ENCODE measurements at places on chromosomes 13 and 19.

DNA sequence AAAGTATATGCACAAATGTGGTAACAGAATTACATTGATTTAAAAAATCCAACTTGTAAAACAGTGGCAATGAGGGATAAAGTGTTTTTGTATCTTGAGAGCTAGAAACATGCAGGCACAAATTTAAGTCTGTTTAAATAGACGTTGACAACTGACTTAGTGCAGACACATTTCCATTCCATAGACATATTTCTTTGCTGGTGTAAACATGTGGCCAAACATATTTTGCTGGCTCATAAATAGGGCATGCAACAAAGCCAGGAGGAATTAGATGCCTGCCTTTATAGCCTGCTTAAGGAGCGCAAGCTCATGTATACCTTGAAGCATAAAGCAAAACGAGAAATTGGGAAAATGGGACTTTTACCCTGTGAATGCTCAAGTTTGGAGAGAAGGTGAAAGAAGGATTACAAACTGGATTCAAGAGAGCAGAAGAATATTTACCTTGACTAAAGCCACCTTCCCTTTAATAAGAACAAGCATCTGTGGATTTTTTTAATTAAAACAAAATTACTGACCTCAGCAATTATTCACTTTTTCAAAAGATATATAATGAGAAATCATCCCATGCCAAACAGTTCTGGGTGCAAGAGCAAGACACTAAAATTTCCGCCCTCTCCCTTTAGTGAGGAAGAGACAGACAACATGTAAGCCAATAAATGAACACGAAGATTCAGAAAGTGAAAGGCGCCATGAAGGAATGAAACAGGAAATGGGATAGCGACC lies 71.0 kb downstream of the DCT start:
- DNase-seq = no peak

DNA sequence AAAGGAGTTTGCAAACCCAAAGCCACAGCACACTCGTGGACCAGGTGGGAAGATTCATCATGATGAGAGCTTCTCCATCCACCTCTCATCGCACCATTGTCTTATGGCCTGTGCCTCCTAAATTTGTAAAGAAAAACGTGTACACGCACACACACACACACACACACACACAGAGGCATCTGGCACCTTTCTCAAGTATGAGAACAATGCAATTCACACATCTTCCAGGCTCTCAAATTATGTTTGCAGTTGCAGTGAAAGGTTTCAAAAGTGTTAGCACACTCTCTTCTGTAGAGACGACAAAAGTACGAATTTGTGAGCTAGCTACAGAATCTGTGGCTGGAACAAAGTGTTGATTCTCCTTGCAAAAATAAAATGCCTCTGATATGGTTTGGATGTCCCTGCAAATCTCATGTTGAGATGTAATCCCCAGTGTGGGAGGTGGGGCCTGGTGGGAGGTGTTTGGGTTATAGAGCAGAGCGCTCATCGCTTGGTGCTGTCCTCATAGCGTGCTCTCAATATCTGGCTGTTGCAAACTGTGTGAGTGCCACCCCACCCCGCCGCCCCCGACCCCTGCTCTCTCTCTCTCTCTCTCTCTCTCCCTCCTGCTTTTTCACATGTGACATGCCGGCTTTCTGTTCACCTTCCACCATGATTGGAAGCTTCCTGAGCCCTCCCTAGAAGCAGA lies 21.8 kb upstream of the RAB20 start:
- DNase-seq = no peak

DNA sequence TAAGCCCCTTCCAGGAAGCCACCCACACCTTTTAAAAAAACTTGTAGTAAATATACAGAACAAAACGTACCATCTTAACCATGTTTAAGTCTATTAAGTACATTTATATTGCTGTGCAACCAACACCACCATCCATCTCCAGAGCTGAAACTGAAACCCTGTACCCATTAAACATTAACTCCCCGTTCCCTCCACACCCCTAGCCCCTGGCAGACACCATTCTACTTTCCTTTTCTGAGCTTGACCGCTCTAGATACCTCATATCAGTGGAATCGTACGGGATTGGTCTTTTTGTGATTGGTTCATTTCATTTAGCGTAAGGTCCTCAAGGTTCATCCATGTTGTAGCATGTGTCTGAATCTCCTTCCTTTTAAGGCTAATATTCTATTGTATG lies 13.0 kb upstream of the SPATA13 start:
- DNase-seq = no peak

DNA sequence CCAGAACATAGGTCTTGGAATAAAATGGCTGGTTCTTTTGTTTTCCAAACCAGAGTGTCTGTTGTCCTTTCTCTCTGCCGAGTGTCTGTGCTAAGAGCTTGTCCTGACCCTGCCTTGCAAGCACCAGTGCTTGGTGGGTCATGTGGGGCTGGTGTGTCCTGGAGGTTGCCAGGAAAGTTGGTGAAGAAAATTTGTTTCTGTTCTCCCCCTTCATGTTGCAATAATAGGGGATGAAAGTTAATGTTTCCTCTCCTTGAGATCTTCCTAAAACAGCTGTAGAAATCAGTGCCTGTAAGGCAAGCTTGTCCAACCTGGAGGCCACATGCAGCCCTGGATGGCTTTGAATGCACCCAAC lies 2.7 kb downstream of the HAMP start:
- DNase-seq = no peak

DNA sequence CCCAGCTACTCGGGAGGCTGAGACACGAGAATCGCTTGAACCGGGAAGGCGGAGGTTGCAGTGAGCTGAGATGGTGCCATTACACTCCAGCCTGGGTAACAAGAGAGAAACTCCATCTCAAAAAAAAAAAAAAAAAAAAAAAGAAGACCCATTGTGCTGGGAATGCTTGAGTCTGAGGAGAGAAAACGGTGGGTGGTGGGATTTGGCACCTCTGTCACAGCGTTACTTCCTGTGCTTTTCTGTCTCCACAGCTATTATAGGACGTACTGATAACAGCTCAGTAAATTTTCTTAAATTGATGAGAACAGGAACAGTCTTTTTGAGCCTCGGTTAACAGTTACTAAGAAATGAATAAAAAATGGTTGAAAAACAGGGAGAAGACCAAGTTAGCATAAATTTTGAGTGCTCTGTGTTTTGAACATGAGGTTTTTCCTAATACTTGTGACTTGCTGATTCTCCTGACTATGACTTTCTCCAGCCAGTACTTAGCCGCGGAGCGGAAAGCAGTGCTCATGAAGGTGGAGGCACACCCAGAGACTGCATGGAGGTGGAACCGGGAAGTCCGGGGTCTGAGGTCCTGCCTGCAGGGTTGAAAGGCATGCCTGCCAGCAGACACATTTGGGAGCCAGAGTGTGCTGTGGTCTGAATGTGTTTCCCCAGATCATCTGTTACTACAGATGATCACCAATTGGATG lies 55.3 kb upstream of the TEX29 start:
- no peak for DNase-seq

GRCh38 chr19:39106194-39106593 lies 19.4 kb upstream of the PAK4 start:
- no peak for DNase-seq

All from stimulated activated CD8-positive, alpha-beta memory T cell treated with anti-CD3 and anti-CD28 coated beads, Interleukin-4, amount 100 ng/mL, for 1 hour (primary cell).